ENCODE measurements at places on chromosomes 1 and 21.

DNA sequence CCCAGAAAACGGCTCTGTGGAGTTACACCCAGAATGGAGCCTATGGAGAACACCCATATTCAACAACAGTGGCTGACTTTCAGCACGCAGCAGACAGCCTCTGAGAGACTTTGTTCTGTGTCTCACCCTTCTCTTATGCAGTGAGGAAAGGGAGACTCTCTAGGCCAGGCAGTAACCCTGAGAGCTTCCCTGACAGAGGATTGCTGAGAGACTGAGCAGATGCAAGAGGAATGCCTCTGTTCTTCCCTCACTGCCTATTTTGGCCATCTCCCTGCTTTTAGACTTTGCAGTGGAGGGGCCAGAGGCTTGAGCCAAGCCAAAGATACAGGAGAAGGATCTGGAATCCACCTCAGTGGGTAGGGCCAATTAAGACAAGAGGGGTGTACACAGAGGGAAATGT, 41.8 kb upstream of the SLC16A1 start:
- DNase-seq, result no peak

GRCh38 chr1:154212083-154212482, 6.0 kb upstream of the CFAP141 start:
- no peak for DNase-seq

GRCh38 chr1:8698937-8699447, 118.4 kb downstream of the RERE start:
- DNase-seq, result no peak

GRCh38 chr1:53442299-53442698, 16.9 kb upstream of the DMRTB1 start:
- no peak for DNase-seq

GRCh38 chr1:72284084-72284347, 1.7 kb upstream of the NEGR1 start:
- no peak for DNase-seq

Measured in naive thymus-derived CD8-positive, alpha-beta T cell (primary cell).